ENCODE measurements at places on chromosomes 1 and 21.

GRCh38 chr1:67897270-67897949, 64.1 kb upstream of the GNG12 start:
- no peak for DNase-seq

- DNase-seq, result no peak
Measured at GRCh38 chr1:229138058-229138457, 132.9 kb upstream of the RAB4A start.

- no peak for DNase-seq
Measured at GRCh38 chr1:216186816-216187215, 236.4 kb downstream of the USH2A start.

GRCh38 chr1:186793582-186793927, 35.2 kb upstream of the PLA2G4A start:
- DNase-seq, result no peak

DNA sequence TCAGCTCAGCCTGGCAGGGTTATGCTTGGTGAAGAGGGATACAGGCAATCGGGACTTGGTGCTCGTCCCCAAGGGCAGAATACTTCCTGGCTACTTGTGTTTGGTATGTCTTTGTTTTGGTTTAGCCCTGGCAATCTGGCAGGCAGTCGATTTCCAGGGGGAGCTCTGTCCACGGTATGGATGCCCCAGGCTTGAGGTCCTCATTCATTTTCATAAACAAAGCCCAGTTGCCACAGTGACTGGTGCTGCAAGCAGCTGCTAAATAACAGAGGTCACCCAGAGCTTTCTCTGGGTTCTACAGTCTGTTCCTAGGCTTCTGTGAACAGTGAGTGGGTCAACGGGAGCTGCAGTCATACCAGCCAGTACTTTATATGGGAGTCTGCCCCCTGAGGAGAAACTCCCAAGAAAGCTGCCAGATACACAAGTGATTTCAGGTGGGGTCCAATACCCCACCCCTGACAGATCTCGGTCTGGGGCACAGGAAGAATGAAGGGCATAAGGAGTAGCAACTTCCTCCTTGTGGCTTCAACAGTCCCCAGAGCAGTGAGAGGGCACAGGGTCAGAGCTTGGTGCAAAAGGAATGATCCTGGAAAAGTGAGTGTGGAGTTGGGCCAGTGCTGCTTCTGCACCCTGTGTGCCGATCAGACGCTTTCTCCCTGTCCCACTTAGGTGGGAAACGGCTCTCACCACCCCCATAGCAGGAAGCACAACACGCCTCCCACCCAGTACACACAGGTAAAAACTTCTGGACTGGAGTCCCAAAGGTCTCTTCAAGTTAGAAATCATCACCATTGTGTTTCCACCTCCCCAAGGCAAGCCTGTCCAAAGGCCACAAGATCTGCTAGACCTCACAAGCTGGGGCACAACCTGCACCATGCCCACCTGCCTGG, 55.5 kb downstream of the TGFBR3 start:
- DNase-seq, result no peak

DNA sequence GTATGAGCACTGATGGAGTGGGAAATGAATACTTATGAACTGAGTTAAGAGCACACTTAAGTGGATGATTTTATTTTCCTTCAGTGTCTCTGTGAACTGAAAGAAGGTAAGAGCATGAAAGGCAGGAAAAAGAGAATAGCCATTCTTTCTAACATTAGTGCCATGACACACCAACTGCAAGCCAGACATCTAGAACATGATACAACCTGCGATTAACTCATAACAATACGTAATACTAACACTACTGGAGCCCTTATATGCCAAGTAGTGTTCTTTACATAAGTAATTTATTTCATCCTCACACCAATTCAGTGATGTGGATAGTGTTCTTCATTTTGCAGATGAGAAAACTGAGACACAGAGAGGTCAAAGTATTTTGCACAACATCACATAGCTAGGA, 56.7 kb downstream of the PRRX1 start:
- no peak for DNase-seq

- no peak for DNase-seq
Measured at GRCh38 chr21:46127239-46128105, 27.9 kb downstream of the FTCD start.

- no peak for DNase-seq
Measured at GRCh38 chr1:205476648-205477047, 20.8 kb upstream of the BLACAT1 start.

DNA sequence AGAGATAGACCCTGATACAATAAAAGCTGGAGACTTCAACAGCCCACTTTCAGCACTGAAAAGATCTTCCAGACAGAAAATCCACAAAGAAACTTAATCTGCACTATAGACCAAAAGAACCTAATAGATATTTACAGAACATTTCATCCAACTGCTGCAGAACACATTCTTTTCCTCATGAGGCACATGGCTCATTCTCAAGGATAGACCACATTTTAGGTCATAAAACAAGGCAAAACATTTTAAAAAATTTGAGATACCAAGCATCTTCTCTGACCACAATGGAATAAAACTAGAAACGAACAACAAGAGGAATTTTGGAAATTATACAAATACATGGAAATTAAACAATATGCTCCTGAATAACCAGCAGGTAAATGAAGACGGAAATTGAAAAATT, 15.0 kb upstream of the IL20 start:
- DNase-seq, result no peak

GRCh38 chr1:55821234-55821633, 606.1 kb upstream of the USP24 start:
- DNase-seq, result no peak

DNA sequence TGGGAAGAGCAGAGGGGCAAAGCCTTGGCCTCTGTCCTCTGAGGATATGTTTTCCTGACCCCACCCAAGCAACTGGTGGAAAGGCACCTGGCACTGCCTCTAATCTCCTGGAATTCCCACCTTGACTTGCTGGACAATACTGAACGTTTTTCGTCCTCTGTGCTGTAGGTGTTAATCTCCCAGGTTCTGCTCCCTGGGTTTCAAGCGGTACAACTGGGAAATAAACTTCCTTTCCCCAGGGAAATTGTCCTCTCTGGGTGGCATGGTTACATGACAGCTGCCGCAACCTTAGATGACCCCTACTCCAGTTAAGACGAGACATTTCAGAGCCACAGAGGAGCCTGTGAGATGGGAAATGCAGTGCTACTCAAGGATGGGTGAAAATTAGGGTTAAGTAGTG, 57.3 kb upstream of the BCAR3 start:
- DNase-seq, result no peak

DNA sequence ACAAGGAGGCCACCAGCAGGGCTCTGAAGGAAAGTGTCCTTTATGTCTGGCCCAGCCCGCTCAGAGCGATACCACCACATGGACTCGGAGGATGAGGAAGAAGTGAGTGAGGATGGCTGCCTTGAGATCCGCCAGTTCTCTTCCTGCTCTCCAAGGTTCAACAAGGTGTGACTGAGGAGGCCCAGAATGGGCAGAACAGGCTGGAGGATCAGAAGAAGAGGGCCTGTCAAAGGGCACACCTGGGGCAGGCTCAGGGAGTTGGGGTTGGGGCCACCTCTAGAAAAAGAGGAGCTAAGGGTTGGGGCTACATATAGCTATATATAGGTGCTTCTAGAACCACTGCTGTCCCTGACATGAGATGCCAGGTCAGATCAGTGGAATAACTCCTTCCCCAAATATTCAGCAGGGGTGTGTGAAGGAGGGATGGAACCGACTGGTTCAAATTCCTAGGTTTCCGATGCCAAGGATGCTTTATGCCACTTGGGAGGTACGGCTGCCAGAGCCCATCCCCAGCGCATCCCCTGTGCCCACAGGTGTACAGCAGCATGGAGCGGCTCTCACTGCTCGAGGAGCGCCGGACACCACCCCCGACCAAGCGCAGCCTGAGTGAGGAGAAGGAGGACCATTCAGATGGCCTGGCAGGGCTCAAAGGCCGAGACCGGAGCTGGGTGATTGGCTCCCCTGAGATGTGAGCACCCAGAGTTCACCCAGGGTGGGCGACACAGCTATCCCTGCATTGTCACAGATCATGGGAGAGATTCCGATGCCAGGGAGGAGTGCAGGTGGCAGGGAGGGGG, 102.2 kb downstream of the PIK3R3 start:
- DNase-seq, result no peak

- DNase-seq, result no peak
Measured at GRCh38 chr1:183070923-183071618, 47.9 kb downstream of the LAMC1 start.
